ENCODE measurements at places on chromosomes 11 and 22.

- DNase-seq, result no peak
Measured at GRCh38 chr11:78941226-78941851, 366.7 kb upstream of the NARS2 start.

- DNase-seq, result no peak
Measured at GRCh38 chr22:29727131-29727523, 7.3 kb downstream of the CABP7 start.

- DNase-seq, result no peak
Measured at GRCh38 chr11:110712659-110713448, 617 bp upstream of the ARHGAP20 start.

GRCh38 chr11:45048870-45049691, 97.4 kb upstream of the PRDM11 start:
- DNase-seq, result no peak

- no peak for DNase-seq
Measured at GRCh38 chr11:85540181-85540580, 87.0 kb downstream of the DLG2 start.

GRCh38 chr11:69000831-69001242, 12.2 kb downstream of the MRGPRF start:
- DNase-seq, result no peak

DNA sequence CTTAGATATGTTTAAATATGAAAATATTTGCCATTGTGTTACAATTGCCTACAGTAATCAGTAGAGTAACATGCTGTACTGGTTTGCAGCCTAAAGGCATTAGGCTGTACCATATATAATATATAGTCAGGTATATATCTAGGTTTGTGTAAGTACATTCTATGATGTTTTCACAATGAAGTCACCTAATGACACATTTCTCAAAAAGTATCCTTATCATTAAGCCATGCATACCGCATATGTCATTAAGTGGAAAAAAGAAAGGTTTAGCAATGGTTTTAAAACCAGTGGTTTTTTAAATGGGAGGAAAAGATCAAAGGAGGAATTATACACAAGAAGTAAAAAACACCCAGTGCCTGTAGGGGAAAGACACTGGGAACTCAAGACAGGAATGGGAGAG, 122.7 kb downstream of the RBFOX2 start:
- no peak for DNase-seq

- no peak for DNase-seq
Measured at GRCh38 chr11:119316729-119317591, at the start of gene MCAM. Gene MCAM (minus strand): TSS chr11:119317130. CDS start chr11:119317101, 29 bp downstream.

DNA sequence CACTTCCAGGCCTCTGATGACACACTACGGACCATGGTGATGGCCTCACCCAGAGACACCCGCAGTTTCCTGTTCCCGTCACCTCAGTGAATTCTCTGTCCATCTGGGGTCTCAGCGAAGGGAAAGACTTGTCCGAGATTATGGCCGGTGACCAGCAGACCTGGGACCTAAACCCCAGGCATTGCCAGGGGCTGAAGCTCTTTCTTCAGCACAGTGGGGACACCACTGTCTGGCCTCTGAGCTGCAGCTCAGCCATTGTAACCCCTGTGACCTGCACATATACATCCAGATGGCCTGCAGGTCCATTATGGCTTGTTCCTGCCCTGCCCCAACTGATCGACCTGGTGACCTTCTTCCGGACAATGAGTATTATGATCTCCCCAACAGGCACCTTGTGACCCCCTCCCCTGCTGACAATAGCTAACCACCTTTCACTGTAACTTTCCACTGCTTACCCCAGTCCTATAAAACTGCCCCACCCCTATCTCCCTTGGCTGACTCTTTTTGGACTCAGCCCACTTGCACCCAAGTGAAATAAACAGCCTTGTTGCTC, 22.3 kb downstream of the CBX7 start:
- no peak for DNase-seq

- no peak for DNase-seq
Measured at GRCh38 chr22:45754822-45755221, 83.2 kb downstream of the ATXN10 start.

DNA sequence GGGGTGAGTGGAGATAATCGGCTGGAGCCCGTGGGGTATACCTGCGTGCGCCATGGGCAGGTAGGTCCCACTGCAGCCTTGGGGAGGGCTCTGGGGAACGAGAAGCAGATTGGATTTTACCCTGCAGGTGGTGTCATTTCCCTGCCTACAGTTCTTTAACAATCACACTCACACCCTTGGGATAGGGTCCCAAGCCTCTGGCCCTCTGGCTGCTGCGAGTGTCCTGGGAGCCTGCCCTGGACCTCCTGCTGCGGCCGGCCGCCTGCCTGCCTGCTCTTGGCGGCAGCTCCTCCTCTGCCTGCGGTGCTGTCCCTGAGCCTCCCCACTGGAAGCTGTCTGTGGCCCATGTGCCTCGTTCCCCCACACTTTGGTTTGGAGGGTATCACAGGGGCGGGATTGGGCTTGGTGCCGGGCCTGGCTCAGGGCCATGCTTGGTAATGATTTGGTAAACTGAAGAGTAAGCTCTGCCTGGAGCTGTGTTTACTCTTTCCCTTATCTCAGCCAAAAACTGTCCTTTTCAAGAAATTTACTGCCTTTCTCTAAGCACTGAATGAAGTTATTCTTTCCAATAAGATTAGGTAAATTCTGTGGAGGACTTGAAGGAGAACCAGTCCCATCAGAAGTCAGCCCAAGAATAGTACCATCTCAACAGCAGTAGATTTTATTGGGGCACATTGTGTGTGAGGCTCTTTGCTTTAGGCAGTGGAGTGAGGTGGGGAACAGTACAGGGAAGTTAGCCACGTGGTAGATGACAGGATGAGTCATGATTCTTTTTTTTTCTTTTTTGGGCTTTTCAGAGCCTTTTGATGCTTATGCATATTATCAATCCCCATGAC, 53.7 kb downstream of the TBC1D22A start:
- no peak for DNase-seq

DNA sequence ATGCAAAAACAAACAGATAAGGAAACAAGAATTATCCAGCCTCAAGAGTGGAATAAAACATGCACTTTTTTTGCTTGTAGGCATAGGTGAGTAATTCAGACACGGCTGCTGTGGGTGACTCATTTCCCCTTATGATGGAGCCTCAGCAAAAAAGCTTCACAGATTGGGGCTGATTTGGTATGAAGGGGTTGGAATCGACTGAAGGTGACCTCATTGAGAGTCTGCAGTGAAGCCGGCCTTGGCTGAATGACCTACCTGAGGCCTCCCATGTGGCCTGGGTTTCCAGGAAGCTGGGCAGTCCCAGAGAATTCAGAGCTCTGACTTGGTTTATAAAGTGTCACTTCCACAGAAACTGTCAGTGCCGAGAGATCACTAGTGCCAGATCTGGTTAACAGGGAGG, 34.2 kb upstream of the VPREB1 start:
- no peak for DNase-seq

GRCh38 chr11:79011357-79011756, 429.5 kb downstream of the TENM4 start:
- DNase-seq, result no peak

DNA sequence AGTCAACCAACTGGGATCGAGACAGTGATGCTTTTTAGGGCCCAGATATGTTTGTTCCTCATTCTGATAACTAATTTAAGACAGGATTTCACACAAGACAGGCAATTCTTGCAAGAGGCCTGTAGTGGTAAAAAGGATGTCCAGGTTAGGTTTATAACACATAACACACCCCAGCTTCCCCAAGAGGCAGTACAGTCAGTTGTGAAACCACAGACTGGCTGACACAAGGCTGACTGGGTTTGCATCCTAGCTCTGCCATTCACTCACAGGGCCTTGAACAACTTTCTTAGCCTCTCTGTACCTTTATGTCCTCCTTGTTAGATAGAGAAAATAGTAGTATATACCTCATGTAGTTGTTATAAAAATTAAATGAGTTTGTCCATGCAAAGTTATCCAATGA, 55.0 kb upstream of the PTH start:
- no peak for DNase-seq

DNA sequence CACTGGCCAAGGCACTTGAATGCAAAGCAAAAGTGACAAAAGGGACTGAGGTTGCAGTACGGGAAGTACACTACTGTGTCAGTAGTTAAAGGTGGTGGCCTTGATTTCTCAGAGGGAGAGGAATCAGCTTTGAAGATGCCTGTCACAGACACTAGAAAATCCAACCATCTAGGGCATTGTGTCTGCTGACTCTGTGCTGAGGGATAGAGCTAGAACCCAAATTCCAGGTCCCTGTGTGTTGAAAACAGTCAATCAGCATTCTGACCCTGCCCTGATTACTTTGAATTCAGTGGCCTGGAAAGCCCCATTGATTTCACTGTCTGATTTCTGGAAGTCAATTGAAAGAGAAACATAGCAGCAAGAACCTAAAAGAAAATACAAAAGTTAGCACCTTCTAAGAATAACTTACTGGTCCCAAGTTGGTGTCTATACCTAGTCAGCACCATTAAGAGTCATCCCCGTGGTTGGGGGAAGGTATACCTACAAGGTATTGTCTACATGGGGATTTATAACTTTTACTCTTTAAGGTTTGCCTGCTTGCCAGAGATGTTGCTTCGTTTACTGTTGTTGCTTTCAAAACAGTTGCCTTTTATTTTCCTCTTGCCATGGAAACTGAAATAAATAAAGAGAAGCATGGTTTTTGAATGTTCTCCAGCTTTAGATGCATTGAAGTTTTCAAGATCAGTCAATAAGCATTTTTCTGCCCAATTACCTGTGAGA, 97.3 kb downstream of the PDHX start:
- no peak for DNase-seq

GRCh38 chr11:64298966-64299846, 952 bp upstream of the CATSPERZ start:
- DNase-seq, result no peak

DNA sequence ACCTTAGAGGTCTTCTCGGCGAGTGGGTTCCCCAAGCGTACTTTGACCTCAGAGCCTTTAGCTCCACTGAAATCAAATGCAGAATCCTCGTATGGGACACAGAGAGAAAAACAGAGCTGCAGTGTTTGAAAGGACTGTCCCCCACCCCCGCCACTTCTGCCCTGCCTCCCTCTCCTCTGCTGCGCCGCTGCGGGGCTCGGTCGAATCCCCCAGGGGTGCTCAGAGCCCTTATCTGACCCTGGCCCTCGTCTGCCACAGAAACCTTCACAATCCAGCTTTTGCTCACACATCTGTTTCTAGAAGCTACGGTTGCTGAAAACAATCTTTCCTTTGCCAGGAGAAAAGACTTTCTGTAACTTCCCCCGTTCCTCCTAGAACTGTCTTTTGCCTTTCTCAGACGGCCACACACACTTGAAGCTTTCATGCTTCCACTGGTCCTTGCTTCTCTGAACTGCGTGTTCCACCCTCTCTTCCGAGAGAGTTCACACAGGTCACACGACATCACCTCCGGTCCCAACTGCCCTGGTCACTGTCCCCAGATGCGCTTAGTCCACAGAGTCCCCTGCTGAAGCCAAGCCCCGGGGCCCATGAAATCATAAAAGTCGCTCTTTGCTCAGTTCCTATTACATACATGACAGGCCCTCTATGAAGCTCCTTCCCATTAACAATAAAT, 3.7 kb downstream of the SMIM35 start:
- DNase-seq, result no peak

- no peak for DNase-seq
Measured at GRCh38 chr11:70482529-70482917, 84.2 kb downstream of the CTTN start.

DNA sequence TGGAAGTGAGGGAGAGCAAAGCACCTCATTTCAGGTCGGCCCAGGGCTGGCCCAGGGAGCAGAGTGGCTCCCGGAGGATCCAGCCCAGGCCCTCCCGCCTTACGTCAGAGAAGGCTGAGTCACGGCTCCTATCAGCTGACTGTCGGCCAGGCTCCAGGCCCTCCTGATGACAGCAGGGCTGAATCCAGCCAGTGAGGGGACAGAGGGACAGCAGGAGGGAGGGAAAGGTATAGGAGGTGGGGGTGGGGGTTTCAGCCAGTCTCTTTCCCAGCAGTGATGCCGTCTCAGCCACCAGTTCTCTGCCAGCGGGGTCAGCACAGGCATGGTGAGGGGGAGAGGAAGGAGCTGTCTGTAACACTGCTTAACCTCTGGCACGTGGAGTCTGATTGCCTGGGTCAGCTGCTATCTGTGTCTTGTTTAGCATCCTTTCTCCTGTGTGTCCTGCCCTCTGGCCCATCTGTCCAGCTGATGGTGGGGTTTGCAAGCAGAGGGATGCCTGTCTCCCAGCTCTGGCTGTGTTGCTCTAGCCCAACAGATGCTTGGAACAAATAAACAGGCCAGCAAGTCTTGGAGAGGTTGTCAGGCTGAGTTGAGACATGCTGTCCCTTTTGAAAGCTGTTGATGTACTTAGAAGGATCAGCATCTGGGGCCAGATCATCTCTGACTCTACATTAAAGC, 74.0 kb downstream of the ADAMTS15 start:
- no peak for DNase-seq

DNA sequence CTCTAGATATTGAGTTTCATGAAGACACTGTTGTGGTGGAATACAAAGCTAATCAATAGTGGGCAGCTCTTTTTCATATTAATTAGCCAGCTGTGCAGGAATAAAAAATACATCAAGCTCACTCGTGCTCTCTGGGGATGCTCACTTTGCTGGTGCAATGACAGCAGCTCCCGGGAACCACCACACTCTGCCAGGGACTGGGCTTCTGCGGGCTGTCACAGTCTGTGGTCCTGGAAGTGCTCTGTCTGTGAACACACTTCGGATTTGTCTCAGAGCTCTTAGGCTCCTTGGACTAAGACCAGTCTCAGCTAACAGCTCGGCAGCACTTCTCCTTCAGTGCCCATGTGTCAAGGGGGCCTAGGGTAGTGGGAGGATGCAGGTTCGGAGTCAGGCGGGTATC, 393.5 kb downstream of the TENM4 start:
- DNase-seq, result no peak

- no peak for DNase-seq
Measured at GRCh38 chr11:69830086-69830485, 10.9 kb upstream of the FGF3 start.

DNA sequence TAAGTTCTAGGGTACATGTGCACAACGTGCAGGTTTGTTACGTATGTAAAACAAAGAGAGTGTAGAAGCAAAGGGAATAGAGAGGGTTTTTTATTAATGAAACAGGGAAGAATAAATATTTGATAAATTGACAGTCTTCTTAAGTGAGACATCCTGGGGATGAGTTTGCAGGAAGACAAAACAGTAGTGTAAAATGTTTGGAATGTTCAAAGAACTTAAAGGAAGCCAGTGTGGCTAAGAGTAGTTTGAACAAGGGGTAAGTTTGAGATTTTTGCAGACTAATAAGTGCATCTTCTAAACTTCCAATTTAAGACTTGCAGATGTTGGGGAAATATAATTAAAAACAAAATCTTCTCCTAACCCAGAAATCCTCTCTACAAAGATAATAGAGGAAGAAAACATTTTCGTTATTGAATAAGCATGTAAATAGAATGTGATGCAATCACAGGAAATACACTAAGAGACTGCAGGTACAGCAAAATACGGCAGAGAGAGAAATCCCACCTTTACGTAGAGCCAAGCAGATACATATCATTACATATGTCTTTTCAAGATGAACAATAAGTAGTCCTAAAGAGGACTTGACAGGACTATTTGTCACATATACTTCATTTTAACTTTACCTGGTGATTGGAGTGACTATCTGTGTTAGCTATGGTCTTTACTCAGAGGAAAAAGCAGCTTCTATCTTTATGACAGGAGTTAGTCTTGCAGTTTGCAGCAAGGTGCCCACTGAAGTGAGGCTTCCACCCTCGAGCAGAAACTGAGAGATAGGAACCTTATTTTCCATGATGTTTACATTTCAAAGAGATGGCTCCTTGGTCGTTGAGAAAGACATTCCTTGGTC, 402.1 kb downstream of the CNTN5 start:
- DNase-seq, result no peak
